Activated T-cell treated with anti-CD3 and anti-CD28 coated beads, Interleukin-2, amount 50 U/mL, for 4 hours (primary cell): ENCODE measurements at places on chromosomes 5 and 9.

DNA sequence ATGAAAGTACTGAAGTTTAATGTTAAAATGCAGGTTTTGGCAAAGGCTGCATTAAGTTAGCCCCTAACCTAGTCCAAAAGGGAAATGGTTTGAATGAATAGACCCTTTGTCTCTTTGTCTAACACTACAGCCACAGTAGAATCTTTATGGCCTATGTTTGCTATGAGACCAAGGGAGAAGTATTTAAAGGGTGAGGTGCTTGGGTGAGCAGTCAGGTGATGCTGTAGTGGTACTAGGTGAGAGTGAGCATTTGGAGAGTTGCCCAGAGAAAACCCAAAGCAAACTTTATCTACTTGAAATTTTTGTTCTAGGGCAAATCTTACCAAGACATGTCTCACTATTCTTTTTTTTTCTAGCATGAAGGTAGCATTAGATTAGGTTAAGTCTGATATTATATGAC lies 1961.4 kb upstream of the WWC1 start:
- DNase-seq, result no peak

DNA sequence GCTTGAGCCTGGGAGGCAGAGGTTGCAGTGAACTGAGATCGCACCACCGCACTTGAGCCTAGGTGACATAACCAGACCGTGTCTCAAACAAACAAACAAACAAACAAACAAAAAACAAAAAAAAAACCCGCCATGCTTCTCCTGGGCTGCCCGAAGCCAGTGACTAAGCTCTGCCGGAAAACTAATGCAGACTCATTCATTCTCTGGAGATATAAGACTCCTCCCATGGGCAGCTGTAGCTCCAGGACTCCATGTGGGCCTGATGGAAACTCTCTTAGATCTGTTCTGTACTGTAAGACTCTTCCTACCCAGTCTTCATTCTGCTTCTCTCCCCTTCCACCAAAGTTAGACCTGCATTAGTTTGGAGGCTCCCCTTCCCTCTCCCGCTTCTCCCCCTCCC lies 11.1 kb downstream of the GLDC start:
- no peak for DNase-seq

DNA sequence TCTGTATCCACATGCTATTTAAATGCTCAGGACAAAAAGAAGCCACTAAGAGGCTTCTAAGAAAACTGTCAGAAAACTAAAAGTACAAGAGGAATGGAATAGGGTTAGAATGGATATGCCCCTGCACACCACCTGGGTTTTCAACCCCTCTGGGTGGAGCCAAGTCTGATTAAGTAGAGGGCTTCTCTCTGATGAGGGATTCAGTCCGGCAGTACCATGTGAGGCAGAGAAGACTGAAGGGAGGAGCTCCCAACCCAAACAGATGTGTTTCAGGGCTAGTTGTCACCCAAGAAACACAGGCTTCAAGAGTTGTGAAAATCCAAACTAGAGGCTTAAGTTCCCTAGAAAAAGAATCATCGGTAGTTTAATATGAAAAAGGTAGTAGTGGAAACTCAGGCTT lies 12.5 kb downstream of the NREP start:
- no peak for DNase-seq

- no peak for DNase-seq
Observed at GRCh38 chr5:69030358-69031062, 63.3 kb upstream of the SLC30A5 start.

- DNase-seq, result peak; percentile 40
Observed at GRCh38 chr9:3528451-3528850, 2.6 kb upstream of the RFX3 start.

- no peak for DNase-seq
Observed at GRCh38 chr5:22596404-22596970, 256.7 kb downstream of the CDH12 start.

DNA sequence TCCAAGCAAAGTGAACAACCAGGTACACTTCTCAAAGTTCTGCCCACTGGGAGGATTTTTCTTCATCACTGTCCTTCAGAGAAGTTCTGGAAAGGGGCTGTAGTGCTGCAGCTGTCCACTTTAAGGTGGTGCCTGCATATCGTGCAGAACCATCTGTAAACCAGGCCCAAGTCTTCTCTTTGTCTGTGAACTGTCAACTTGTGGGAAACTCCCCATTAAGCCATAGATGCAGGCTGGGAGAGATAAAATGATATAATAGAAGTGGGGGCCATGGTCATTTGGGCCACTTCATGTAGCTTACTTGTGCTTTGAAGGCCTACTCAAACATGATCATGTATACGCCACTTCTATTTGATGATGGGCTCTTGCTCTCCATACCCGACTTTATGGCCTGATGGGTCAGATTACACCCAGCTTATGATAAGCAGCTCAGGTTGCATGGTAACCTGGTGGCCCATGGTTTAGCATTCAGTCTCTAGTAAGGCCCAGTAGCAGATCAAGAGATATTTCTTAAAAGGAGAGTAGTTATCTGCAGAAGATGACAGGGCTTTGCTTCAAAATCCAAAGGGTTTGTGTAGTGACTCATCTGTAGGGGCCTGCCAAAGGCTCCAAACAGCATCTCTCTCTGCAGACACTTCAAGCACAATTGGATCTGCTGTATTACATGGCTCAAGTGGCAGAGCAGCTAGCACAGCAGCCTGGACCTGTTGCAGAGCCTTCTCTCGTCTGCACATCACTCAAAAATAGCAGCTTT lies 15.7 kb upstream of the BTF3 start:
- DNase-seq, result no peak

DNA sequence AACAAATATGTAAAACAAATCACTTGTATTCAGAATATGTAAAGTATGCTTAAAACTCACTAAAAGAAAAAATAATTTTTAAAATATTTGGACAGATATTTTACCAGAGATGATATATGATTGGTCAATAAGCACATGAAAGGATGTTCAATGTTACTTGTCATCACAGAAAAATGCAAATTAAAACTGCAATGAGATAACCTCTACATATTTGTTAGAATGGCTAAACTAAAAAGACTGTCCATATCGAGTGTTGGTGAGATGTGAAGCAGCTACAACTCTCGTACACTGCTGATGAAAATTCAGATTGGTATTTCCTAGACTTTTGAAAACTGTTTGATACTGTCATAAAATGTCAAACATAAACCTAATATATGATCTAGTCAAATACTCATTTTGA lies 685.1 kb downstream of the DTWD2 start:
- no peak for DNase-seq

- DNase-seq, result no peak
Observed at GRCh38 chr5:92678640-92679039, 902.4 kb downstream of the NR2F1-AS1 start.

DNA sequence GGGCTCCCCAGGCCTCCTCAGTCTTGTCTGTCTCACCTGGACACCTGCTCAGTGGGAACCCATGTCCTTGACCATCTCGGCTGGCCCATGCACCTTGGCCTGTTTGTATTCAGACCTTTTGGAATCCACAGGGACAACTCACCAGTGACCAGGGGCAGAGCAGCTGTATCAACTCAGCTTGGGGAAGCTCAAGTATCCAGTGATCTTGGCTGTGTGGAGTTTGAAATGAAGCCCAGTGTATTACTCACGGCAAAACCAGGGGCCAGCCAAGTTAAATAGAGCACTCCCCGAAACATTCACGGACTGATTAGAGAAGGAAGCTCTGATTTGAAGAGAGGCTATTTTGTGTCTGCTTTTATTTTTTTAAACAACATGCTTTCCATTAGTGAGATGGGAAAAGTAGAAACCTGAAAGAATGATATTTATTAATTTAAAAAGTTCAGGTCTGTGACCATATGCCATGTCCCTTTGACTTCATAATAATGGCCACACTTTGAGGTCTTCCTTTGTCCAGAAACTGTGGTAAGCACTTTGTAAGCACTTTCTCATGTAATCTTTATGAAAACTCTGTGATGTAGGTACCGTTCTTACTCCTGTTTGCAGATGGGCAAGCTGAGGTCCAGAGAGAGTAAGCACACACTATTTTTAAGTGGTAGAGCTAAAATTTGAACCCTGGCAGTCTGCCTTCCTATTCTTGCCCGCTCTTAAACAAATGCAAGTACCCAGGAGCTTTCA lies 656.5 kb downstream of the BNC2 start:
- DNase-seq, result no peak

DNA sequence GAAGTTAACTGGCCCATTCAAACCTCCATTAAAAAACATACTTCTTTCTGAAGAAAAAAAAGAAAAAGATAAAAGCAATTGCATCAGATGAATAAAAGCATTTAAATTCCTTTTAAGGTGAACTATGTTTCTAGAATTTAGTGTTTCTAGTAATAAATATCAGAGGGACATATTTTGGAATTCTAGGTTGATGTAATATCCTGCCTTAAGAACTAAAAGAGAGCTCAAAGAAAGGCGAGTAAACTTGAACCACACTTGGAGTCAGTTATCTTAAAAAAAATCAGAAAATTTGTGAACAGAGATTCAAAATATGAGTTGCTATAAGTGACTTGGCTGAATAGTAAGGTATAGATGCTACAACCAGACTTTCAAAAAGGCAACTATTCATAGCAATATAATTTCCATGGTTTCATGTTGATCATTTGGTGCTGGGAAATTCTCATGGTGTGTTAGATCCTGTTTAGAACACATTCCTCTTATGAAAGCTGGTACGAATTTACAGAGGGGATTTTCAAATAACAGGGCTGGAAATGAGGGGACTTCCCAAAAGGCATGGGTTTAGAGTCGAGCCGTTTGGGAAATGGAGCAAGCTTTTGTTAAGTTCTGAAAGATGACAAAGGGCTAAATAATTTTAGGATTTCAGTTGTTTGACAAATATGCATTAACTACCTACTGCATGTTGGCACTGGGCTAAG lies 37.6 kb upstream of the RAI14 start:
- no peak for DNase-seq

DNA sequence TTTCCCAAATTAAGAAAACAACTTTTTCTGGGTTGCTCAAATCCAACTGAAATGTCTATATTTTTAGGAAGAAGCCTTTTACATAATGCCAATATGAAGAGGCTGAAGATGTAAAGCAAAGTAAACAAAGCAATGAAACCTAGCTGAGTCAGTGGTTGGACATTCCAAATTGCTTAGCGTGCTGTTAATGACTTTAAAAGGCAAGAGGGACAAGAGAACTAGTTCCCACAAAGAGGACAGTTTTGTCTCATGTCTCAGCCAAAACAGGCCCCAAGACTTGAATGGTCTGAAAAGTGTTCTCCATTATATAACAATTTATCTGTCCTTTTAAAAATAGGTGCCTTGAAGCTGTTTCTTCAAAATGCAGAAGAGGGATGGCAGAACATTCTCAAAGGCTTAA lies 407.0 kb downstream of the ENC1 start:
- no peak for DNase-seq

DNA sequence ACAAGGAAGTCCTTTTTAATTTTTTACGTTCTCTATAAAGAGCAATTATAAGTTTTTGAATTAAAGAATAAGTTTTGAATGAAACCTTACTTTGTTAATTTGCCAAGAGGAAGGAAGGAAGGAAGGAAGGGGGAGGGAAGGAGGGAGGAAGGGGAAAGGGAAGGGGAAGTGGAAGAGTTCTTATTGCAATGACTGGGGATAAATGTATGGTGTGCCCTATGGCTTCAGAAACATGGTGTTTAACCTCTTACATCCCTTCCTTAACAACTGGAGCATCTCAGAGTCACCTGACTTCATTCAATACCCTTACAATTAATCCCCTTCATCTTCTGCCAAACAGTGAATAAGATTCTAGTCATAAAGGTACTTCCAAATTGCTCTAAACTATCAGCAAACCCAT lies 16.0 kb downstream of the CEMIP2 start:
- DNase-seq, result no peak

- no peak for DNase-seq
Observed at GRCh38 chr9:95595721-95596295, 79.0 kb upstream of the PTCH1 start.

DNA sequence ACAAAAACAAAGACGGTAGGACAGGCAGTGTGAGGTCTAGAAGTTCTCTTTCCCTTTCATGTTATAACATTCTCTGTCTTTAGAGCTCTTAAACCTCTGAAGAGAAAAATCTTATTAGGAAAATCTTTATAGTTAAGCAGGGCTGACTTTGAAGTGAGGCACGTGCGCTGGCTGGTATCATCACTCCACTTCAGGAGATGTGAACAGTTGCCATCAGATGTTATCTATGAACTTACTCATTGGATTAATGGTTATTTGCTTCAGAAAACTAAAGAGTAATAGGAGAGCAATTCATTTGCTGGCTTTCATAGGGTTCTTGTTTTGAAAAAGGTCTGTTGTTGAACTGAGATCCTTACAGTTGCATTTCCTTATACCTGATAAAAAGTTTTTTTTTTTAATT lies 25.7 kb downstream of the LRRTM2 start:
- DNase-seq, result no peak

GRCh38 chr9:6758498-6759184 lies 868 bp downstream of the KDM4C start:
- peak; percentile 19 for DNase-seq

GRCh38 chr5:150085950-150086715 lies at the start of gene CSF1R:
Gene CSF1R, minus strand, starts transcription at chr5:150086554. Its CDS starts 127 bp downstream, at chr5:150086427.
- no peak for DNase-seq

GRCh38 chr5:9182899-9183695 lies 362.8 kb downstream of the SEMA5A start:
- no peak for DNase-seq

DNA sequence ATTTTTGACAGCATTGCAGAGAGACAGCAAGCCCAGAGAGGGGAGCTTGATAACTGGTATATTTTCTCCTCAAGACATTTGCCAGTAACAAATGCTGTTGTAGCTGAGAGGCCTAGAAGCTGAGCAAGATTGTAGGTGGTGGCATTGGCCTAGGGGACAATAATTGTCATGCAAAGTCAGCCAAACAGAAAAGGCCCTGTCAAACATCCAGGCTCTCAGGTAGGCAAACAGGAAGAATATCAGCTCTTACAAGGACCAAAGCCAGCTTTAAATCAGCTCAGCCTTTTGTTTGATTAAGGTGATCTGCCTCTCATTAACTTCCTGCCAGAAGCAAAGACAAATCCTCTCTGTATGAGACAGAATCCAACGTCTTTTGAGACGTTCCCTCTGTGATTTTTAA lies 29.7 kb upstream of the BARX1 start:
- no peak for DNase-seq

DNA sequence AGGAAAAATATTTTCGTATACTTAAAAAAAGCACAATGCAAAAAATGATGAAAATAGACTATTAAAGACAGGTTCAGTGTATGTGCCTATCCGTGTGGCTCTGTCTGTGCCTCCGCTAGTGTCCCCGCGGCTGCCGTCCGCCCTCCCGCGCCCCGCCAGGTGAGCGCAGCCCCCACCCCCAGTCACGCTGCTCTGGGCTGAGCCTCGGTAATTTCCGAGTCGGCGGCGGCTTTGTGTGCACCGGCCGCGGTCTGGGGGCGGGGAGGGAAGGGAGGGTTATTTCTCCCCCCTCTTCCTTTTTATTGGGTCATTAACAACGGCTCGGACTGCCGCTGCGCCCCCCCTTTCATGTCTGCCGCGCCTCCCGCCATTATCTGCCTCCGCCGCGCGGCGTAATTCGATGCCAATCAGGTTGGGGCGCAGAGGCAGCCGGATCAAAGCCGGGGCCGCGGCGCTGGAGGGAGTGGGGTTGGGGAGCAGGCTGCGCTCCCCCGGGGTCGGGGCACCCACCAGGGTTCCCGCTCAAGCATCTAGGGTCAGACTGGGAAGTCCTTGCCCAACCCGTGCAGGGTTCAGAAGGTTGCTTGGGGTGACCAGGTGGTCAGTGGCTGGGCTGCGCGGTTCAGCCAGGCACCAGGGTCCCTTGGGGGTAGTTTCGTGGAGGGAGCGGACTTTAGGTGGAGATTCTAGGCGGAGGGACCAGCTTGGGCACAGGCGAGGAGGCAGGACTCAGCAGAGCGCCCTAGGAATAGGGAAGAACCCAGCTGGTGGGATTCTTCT lies 39.5 kb upstream of the PSD2 start:
- DNase-seq, result no peak
